Motor neuron (in vitro differentiated cells): ENCODE measurements at places on chromosomes 6 and 20. TPM values are rescaled to one million over a fixed set of nuclear protein-coding genes. Genes with fewer than 3 reads are reported as not detected.
A peak's percentile ranks its signal among the peaks of the same experiment; 100 is the strongest.

DNA sequence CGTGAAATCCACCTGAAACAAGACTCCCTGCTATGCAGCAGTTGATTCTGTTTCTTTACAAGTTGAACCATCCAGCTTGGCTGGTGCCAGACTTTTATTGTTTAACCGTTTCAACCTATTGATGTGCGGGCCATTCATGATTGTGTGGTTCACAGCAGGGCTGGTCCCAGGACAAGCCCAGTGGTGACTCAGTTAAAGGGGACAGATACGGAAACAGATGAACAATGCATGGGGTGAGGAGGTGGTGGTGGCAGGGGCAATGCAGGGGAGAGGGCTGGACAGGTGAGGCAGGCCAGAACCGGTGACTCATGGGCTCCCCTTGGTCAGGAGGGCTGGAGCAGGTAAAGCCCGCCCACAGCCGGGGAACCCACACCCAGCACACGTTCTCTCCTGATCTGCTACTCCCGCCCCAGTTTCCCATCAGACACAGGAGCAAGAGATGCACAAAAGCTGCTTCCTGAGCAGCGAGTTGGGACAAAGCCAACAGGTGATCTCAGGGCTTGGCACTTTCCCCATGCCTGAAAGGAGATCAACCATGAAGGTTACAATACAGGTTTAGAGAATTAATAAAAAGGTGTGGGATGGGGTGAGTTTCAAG, 232.2 kb downstream of the LY86 start:
- no peak for ATAC-seq

DLK2 gene
- total RNA-seq: 4.7 and 6.5 TPM in 2 replicates

- ATAC-seq: peak; percentile 72
These were observed 9.2 kb upstream of the TBX18 start for GRCh38 chr6:84773431-84774156.

IP6K3 gene
- total RNA-seq: 1.5 and 3.7 TPM in 2 replicates

GRCh38 chr20:15542655-15543054, 1030.6 kb downstream of the KIF16B start:
- ATAC-seq: no peak

HSPA1L gene
- 3.3 TPM in 2 replicates for total RNA-seq

DNA sequence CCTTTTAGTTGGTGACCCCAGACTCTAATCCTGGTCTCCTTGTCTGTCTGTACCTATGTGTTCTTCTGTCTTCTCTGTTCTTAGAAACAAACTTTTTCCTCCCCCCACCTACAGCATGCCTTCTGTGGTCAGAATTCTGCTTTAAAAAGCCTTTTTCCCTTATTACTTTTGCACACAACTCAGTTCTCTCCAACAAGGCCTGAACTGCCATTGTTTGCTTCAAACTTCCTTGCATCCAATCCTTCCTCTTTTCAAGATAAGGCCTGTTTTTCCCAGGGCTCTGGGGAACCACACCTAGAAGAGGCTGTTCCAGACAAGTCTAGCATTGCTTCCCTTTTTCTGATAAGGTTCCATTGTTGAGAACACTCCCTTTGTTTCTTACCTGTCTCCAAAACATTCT, 22.2 kb upstream of the NCOA3 start:
- ATAC-seq: no peak

RAB44 gene
- 0.33 and 0.39 TPM in 2 replicates for total RNA-seq

ARMC2 gene
- 7.9 and 8.7 TPM in 2 replicates for total RNA-seq

DNA sequence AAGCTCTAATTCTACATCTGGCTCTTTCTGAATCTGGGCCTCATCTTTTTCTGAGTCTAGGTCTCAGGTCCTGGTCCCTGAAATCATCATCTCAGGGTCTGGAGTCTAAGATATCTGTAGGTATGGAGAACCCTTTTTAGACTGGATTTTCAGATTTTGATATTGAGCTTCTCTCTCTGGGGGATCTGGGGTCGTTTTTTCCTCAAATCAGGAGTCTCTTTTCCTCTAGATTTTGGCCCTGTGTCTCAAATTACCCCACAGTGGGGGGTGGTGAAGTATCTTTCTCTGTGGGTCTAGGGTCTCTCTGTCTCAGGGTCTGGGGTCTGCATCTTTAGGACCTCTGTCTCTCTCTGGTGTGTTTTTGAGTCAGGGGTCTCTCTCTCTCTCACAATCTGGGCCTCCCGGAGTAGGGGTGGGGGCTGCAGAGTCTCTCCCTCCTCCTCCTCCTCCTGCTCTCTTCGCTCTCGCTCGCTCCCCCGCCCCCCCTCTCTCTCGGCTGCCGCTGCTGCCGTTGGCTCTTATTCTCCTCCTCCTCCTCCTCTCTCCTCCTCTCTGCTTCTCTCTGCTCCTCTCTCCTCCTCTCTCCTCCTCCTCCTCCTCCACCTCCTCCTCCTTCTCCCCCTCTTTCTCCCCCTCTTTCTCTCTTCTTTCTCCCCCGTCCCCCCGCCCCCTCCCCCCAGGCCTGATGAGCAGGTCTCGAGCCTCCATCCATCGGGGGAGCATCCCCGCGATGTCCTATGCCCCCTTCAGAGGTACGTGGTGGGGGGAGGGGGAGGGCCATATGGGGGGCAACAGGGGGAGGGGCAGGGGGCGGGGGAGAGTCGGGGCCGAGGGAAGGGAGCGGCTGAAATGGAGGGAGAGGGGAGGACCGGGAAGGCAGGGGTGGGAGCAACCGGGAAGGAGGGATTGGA, at the start of gene SYNGAP1:
Gene SYNGAP1, plus strand, starts transcription at position 486 of the 911 bp plus-strand sequence. Its CDS starts 200 bp downstream, at position 686.
- no peak for ATAC-seq

- ATAC-seq: no peak
These were observed 30.7 kb downstream of the CDH22 start for GRCh38 chr20:46277602-46278001.

CRISP3 gene
- total RNA-seq: not detected in 2 replicates

DNA sequence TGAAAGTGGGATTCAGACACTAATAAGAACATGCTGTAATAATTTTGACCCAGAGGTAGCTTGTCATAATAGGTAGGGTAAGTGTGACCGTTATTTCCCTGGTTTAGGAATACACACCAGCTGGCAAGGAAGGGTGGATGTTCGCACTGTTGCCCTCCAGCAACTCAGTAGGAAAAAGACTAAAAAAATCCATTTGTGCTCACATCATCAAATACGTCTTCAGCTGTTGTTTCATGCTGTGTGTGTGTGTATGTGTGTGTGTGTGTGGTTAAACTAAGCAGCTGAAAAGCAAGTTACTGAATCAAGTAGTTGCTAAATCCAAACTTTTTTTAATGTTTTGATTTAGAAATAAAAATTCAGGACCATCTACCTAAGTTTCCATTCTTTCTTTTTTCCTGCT, 218.7 kb downstream of the TRDN start:
- no peak for ATAC-seq

DNA sequence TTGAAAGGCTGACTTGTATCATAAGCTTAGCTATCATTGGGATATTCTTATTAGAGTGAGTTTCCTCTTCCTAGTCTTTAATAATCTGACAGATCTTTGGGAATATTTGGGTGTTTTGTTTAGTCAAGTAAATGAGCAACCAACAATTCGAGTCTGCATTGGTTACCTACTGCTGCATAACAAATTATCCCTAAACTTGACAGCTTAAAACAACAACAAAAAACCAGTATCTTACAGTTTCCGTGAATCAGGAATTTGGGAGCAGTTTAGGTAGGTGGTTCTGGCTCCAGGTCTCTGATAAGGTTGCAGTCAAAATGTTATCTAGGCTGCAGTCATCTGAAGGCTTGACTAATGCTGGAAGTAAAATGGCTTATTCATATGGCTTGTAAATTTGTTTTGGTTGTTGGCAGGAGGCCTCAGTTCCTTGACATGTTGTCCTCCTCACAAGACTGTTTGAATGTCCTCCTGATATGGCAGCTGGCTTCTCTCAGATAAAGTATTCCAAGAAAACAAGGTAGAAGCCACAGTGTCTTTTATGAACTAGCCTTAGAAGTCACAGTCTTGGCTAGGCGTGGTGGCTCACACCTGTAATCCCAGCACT, 7.2 kb downstream of the GTF3C6 start:
- no peak for ATAC-seq

DNA sequence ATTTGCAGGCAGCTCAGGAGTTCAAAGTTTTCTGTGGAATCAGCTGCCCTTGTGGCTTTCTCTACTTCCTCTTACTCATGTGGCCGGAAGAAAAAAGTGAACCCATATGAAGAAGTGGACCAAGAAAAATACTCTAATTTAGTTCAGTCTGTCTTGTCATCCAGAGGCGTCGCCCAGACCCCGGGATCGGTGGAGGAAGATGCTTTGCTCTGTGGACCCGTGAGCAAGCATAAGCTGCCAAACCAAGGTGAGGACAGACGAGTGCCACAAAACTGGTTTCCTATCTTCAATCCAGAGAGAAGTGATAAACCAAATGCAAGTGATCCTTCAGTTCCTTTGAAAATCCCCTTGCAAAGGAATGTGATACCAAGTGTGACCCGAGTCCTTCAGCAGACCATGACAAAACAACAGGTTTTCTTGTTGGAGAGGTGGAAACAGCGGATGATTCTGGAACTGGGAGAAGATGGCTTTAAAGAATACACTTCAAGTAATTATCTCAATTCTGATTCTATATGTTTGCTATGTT, 1.1 kb downstream of the MGME1 start:
- peak; percentile 0 for ATAC-seq

DNA sequence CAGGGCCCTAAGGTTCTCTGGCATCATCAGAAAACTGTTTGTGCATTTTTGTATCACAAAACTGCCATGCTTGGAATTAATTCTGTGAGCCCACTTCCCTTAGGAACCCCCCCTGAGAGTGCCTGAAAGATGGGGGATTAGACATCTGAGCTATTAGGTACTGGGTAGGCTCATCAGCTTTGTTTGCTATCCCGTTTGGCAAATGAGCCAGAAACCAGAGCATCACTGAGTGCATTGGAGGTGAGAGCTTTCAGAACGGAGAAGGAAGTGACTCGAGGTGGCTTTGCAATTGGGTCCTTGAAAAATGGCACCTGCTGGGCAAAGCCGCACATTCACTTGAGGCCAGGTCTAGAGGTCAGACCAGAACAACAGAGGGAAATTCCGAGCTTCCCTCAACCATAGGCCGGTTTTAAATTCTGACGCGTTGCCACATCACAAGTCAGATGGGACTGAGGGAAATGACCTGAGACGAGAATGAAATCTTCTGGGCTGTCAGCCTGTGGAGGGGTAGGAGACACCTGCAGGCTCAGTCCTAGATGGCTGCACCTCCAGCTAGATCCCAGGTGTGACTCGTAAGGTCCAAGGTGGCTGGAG, 8.4 kb upstream of the GLP1R start:
- ATAC-seq: no peak

GRCh38 chr6:42378536-42378935, 73.2 kb downstream of the TRERF1 start:
- ATAC-seq: no peak

- no peak for ATAC-seq
These were observed 255.1 kb downstream of the CDH26 start for GRCh38 chr20:60213126-60213893.

DNA sequence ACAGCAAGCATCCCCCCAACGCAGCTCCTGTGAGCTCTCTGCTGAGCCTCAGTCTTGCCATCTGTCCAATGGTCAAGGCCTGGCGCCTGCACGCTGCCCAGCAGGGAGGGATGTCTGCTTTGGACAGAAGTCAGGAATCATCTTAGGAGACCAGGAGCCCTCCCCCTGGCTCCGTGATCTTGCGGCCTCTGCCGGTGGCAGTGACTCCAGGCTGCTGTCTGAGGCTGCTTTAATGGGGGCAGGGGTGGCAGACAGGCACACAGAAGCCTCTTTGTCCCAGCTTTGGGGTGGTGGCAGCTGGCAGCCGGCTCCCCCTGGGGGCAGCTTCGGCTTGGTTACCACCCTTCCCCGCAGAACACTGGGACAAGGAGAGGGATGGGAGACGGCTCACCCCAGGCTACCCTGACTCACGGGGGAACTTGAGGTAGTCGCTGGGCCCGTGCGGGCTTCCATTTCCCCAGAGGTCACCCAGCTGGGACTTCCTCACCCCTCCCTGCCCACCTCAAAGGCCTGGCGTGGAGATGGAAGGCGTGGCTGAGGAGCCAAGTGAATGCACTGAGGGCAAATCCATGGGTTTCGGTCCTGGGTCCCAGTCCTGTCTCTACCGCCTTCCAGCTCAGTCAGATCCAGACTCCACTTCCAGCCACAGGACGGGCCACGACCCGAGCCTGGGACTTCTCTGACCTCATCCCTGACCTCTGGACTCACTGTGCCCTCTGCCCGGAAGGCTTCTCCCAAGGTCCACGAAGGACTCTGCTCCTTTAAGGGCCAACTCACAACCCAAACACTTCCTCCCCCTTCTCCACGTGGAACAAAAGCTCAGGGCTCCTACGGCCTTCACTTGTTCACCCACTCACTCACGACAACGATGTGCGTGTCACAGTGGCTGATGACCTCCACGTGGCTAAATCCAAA, 14.8 kb downstream of the PEDS1 start:
- ATAC-seq: peak; percentile 22

DNA sequence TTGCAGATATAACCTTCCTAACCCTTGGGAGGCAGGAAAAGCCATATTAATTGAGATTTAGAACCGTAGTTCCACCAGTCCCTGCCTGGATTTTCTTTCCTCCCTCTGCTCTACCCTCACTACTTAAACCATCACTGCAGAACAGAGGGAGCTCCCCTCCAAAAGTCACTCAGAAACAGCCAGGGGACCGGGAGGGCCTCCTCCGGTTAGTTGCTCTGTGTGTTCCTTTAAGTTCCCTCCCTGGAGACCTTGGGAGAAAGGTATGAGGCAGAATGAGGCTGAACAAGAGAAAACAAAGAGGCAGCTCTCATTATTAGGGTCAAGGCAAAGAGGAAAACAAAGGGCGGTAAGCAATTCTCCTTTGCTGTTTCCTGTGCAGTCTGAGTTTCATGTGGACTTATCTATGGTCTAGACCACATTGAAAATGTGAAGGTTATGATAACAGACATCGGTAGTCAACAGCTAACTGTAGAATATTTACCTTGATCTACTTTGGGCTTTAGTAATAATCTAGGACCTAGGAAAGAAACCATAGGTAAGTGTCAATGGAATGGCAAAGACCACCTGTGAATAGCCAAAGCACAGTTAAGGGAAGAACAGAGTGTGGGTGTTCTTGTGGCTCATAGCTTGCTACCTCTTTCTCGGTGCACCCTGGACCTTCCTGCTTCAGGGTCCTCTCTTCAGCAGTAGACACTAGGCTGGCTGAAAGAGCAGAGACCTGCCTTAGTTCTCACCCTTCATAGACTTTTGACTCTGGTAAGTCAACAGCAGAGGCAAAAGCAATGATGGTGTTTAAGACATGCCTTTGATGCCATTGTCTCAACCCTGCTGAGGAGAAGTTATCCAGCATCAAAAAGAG, 250.9 kb upstream of the CITED2 start:
- ATAC-seq: no peak

- ATAC-seq: no peak
These were observed 230.8 kb downstream of the FUT9 start for GRCh38 chr6:96246563-96246962.

- no peak for ATAC-seq
These were observed 370.1 kb downstream of the ADGRB3 start for GRCh38 chr6:69005199-69005598.

GRCh38 chr6:154522576-154522975, 12.1 kb upstream of the CNKSR3 start:
- no peak for ATAC-seq
